ENCODE measurements at places on chromosomes 6 and 20.

DNA sequence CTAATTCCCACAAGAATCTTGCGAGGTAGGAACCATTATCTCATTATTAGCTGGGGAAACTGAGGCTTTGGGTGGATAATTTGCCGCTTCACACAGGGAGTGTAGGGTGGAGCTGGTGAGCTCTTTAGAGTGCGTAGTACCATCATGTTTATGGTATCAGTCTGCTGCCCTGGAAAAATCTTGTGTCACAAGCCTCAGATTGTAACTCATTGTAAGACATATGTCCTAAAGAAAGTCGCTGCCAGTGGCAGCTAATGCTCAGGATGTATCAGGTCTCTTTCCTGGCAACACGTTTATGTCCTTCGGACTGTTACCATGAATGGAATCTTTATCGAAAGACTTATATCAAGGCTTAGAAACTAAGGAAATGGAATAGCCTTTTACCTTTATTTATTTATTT, 1.9 kb downstream of the ZFAND3 start:
- DNase-seq: no peak

DNA sequence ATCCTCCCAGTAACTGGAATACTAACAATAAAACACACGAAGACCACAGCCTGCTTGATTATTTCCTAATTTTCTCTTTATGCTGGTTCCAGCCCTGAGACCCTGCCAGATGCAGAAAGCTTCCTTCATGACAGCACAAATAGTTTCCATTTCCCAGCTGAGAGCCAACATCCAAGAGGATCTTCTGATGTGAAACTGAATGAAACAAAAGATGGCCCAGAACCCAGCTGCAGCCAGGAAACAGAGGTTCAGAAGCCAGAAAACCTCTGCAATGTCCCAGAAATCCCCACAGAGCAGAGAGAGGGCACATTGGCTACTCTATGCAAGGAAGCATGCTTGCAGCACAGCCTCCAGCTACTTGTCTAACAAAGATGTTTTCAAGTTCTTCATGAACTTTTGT, 61.8 kb upstream of the PLEKHG1 start:
- no peak for DNase-seq

- DNase-seq: no peak
Observed at GRCh38 chr6:157058574-157058973, 264.7 kb downstream of the TMEM242 start.

- DNase-seq: no peak
Observed at GRCh38 chr6:41269716-41270115, 16.8 kb downstream of the TREM1 start.

DNA sequence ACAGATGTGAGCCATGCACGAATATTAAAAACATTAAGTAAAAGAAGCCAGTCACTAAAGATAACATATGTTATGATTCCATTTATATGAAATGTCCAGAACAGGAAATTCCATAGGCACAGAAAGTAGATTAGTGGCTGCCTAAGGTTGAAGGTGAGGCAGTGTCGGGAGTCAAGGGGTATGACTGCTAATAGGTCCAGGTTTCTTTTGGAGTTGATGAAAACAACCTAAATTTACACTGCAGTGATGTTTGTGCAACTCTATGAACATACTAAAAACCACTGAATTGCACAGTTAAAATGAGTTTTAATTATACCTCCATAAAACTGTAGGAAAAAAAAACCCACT, 14.4 kb downstream of the SRPK1 start:
- no peak for DNase-seq

GRCh38 chr6:101392586-101393230, 800 bp upstream of the GRIK2 start:
- DNase-seq: no peak

GRCh38 chr6:69907981-69908498, 41.7 kb downstream of the COL19A1 start:
- DNase-seq: no peak

- no peak for DNase-seq
Observed at GRCh38 chr6:136640132-136640915, 90.1 kb upstream of the MAP7 start.

GRCh38 chr6:129751384-129751783, 41.4 kb upstream of the ARHGAP18 start:
- DNase-seq: no peak

DNA sequence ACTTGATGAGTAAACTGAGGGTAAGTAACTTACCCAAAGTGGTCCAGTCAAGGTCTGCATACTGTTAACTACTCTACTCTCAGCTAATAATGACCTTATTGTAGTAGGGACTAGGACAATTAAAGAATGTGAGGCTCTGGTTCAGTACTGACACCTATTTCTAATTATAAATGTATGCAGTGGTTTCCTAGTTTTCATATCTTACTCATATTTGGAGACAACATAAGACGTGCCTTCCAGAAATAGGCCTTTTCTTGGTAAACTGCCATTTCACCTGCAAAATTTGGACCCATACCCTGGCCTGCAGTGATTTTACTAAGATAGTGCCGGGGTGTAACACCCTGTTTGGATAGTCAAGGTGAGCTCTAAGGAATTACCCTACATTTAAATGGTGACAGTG, 24.7 kb downstream of the GJA1 start:
- no peak for DNase-seq

GRCh38 chr20:54063992-54064676, 6.3 kb downstream of the BCAS1 start:
- DNase-seq: no peak

GRCh38 chr6:163364641-163365040, 49.9 kb upstream of the QKI start:
- no peak for DNase-seq

DNA sequence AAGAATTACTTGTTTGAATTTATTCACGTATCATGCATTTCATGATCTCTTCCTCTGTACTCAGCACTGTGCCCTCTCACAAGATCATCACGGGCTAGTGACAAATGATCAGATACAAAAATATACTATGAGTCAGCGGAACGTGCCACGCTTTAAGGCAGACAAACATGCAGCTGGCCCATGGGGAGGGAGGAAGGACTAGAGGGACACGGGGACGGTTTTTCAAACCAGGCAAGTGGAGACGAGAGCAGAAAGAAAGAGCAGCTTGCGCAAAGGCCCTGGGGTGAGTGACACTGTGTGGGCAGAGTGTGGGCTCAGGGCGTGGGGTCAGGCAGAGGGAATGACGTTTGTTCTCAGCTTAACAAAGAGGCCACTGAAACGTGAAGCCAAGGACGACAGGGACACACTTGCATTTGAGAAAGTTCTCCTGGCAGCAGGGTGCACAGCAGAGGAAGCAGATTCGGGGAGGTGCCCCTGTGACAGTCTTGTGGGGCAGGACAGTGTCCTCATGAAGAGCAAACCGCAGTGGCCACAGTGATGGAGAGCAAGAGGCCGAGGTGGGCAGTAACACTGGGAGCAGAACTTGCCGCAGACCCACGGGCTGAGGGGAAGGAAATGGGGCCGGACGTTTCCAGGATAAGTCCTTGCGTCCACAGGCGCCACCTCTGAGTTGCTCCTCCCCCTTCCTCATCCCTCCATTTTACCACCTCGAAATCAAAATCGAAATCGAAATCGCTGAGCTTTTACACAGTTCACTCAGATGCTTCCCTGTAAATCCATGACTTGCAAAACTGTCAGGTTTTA, 6.9 kb upstream of the RPS6KA2 start:
- DNase-seq: no peak

- DNase-seq: no peak
Observed at GRCh38 chr6:77644102-77644705, 8.6 kb upstream of the MEI4 start.

GRCh38 chr20:41133709-41134361, 3.5 kb upstream of the PLCG1 start:
- DNase-seq: no peak

DNA sequence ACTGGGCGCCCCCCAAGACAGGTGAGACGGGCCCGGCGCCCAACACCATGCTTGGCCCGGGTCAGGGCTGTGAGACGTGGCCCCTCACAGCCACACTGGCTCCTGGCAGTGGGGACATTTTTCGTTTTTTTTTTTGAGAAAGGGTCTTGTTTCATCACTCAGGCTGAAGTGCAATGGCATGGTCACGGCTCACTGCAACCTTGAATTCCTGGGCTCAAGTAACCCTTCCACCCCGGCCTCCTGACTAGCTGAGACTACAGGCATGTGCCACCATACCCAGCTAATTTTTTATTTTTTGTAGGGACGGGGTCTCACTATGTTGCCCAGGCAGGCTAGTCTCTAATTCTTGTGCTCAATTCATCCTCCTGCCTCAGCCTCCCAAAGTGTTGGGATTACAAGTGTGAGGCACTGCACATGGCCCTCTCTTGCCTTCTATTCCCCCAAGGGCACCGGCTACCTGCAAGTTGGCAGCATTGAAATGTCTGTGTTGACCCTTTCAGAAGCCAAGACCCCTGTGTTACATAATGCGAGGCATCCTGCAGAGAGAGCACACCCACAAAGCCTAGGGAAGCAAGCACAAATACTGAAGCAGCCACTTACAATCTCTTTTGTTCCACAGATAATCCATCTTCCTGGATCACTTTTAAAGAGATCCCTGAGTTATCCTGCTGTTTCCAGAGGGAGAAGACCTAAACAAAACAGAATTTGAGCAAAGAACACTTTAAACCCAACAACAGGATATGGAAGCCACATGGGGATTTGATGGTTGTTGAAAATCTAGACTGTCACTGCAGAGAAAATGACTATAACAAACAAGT, 57.5 kb upstream of the SLC4A11 start:
- DNase-seq: no peak

- DNase-seq: no peak
Observed at GRCh38 chr20:48880981-48881657, 40.4 kb upstream of the ARFGEF2 start.

- DNase-seq: no peak
Observed at GRCh38 chr20:52534616-52535015, 343.0 kb upstream of the ZFP64 start.

DNA sequence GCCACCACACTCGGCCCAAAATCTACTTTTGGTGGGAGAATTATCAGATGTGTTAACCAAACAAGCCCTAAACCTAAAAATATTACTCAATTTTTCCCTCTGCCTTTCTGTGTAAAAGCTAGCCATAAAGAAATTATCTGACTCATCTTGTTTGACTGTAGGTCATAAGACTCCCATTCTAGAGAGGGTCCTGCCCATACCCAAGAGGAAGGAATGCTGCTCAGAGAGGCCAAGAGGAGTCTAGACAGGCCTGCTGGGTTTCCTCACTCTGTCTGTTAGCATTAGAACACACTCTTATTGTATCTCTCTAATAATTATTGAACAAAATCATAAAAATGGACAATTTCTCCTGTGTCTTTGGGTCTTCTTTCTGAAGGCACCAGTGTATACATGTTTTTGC, 26.1 kb downstream of the C6orf141 start:
- DNase-seq: no peak

GRCh38 chr6:127794405-127794804, 106.5 kb downstream of the THEMIS start:
- DNase-seq: no peak

DNA sequence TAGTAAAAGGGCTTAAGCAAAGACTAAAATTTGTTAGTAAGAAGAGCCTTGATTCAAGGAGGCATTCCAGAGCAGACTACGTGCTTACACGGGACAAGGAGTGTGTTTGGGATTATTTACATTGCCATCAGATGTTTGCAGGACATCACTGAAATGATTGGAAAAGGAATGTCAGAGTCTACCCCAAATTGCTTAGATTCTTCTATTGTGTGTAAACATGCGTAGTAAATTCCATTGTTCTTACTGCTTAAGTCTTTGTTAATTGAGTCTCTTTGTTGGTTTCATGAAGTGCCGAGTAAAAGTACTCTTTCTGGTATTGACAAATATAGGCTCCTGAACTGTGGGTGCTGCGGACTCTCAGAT, 60.5 kb downstream of the CD83 start:
- no peak for DNase-seq

GRCh38 chr6:87543696-87544473, 45.9 kb downstream of the RARS2 start:
- no peak for DNase-seq

GRCh38 chr20:45010399-45010828, 44.1 kb downstream of the STK4 start:
- no peak for DNase-seq

- no peak for DNase-seq
Observed at GRCh38 chr6:40950986-40951698, 87.9 kb downstream of the UNC5CL start.

DNA sequence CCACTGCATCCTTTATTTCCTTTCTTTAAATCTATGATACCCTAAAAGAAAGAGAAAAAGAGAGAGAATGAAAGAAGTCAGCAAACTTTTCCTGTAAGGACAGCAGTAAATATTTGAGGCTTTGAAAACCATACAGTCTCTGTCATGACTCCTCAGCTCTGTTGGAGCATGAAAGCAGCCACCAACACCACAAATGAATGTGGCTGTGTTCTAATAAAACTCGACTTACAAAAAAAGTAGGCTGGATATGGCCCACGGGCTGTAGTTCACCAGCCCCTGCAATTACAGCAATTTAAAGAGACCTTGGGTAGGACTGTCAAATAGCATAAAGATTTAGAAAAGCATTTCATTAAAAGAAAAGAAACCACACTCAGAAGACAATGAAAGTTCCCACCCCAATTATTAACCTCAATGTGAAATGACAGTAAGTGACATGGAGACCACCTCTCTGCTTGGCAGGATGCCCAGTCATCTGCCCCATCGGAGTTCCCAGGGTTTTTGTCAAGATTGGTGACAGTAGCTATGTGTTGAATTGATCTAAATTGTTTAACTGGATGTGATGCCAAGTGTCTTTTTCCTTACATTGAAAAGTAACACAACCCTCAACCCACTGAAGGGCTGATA, 50.9 kb downstream of the TNFRSF21 start:
- no peak for DNase-seq

DNA sequence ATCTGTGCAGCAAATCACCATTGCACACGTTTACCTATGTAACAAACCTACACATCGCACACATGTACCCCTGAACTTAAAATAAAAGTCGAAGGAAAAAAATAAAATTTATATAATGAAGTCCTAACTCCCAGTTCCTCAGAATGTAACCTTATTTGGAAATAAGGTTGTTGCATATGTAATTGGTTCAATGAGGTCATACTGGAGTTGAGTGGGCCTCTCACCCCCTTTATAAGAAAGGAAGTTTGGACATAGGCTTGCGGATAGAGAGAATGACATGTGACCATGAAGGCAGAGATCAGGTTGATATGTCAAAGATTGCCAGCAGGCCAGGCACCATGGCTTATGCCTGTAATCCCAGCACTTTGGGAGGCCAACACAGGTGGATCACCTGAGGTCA, 16.1 kb upstream of the ZBTB22 start:
- no peak for DNase-seq

DNA sequence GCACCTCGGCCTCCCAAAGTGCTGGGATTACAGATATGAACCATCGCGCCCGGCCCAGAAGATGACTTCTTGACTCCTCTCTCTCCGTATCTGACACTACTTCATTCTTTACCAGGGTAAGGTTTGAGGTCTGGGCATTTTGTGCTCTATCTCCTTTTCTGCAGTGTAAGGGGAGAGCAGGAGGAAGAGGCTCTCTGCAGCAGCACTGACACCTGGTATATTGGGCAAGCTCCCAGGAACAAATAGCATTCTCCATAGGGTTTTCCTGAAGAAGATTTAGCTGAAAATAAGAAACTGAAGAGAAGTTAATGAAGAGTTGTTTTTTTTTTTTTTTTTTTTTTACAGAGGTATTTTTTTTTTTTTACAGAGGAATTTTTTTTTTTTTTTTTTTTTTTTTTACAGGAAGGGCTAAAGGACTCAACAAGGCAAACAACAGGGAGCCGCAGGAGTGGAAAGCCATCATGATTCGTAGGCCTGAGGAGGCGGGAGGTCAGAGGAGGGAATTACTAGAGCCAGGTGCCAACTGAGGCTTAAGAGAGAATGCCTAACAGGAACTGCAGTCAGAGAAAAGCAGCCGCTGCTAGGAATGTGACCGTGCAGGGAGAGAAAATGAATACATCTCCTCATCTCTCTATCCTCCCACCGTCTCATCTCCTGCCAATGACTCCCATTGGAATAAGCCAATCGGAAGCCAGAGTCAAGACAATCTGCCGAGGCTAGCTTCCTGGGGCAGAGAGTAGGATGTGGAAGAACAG, 34.7 kb upstream of the ADGRF4 start:
- no peak for DNase-seq
